NCI-H2171 treated with DMSO at 0.1 percent for 48 hours (cell line): ENCODE measurements at places on chromosomes 1 and 21.

- DNase-seq: peak; percentile 60
Observed at GRCh38 chr1:218249338-218250140, 35.6 kb upstream of the RRP15 start.

DNA sequence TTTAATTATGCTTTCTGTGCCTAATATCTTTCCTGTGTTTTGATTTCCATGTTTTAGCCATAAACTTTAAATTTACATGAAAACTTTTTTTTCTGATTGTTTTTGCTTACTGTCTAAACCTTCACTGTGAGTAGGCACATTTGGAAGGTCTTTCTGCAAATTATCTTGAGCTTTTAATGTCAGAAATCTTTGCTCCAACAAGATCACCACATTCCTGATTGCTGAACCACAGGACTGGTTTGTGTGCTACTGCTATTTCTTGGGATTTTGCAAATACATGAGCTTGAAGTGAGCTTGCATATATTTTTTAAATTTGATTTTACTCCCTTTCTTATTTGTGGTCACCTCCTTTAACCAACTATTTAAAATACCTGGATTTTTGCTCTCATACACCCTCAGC is 61.3 kb downstream of the PTBP2 start:
- no peak for DNase-seq

DNA sequence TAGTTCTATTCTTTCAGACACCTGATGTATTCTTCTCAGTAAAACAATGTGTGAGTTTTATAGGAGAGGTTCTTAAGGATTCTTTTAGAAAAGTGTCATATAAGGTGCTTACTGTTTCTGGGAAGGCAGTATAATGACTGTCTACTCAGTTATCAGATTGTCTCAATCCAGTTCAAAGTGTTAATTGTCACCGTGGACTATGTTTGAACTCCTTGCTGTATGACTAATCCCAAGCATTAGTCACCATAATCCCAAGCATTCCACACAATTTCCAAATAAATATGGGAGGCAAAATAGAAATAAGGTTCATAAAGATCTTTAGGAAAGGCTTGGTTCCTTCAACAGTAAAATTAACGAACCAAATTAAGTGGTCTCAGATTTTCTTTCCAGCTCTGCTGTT is 342.1 kb upstream of the NR5A2 start:
- DNase-seq: no peak

DNA sequence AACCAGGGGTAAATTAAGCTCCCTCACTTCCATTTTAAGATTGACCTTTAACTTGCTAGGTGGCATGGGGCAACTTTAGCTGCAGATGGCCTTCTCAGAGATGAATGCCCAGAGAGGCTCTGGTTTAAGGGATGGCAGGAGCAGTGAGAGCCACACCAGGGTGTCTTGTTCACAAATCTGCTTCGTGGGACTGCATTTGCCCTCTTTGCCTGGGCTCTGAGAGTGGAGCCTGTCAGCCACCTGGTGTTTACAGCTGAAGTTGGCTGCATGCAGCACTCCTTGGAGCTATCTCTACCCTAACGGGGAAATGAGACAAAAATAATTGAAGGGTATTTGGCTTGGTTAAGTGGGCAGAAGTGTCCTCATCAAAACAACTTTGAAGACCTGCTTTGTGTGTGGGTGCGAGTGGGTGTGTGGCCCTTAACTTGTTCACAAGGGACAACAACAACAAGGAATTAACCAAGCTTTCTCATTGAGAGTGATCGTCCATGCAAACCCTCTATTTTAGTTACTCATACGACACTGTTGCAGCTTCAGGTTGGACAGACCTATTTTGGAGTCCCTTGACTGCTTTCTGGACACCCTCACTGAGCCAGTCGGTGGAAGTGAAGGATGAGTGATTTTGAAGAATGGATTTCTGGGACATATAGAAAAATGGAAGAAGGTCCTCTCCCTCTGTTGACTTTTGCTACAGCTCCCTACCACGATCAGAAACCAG is 29.8 kb downstream of the PGM1 start:
- DNase-seq: peak; percentile 71

DNA sequence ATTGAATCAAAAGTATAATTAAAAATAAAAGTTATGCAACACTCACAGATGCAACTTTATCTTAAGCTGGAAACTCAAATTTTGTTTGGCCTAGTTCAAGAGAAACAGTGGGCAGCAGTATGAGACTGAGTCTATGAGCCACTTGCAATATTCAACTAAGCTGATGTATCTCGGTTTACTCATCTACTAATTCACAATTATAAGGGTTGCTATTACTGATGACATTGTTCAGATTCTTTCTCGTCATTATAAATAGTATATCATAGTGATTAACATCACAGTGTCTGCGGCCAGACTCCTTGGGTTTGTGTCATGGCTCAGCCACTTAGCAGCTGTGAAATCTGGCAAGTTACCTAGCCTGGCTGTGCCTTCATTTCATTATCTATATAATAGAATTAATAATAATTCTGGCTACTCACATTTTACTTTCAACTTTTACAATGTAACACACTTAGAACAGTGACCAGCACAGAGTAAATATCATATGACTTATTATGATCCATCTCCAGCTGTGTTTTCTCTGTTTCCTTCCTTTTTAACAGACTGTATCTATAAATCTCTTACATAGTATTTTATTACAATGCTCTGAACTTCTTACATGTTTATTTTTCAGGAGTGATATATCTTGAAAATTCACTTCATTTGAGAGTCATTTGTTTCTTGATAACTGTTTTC is 194.3 kb upstream of the RGS18 start:
- no peak for DNase-seq

DNA sequence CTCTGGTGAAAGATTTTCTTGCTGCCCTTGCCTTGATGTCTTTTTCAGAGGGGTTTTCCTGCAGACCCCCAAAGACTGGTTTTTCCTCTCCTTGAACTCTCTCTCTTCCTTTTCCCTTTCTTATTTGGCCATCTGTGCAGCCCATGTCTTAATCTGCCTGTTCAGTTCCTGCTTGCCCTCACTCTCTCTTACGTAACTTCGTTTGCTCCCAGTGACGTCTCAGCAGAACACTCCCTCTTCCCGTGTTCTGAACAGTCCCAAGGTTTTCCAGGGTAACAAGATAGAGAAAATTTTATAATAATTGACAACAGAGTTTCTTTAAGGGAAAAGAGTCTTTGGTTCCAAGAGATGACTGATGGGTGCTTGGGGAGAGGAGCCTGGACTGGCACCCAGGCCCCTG is 109.1 kb upstream of the LMO4 start:
- no peak for DNase-seq

DNA sequence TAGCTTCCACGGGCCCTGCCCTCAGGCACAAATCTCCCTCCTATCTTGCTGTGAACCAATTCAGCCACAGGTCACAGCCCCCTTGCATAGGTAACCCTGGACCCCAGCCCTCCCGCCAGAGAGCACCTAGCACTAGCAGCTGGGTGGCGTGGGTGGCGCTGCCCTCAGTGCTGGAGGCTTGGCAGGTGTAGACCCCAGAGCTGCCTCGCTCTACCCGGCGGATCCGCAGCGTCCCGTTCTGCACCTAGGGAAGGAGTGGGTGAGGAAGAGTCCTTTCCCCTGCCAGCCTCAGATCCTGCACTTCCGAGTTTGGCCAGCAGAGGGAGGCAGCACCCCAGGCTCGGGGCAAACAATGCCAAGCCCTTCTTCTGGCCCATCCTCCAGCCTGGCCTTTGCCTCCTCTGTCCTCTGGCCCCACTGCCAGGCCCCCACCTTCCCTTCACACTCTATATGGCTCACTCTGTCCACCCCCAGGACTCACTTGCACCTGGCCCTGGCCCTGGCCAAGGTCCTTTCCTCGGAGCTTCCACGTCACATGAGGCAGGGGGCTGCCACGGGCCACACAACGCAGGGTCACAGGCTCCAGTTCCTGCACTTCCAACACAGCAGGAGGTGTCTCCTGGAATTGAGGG is 9.0 kb downstream of the IGSF9 start:
- DNase-seq: peak; percentile 34

DNA sequence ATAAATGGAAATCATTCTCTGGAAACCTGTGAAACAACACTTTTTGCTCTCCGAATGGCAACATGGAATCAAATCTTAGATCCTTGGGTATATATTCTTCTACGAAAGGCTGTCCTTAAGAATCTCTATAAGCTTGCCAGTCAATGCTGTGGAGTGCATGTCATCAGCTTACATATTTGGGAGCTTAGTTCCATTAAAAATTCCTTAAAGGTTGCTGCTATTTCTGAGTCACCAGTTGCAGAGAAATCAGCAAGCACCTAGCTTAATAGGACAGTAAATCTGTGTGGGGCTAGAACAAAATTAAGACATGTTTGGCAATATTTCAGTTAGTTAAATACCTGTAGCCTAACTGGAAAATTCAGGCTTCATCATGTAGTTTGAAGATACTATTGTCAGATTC is 45.7 kb downstream of the PTGFR start:
- no peak for DNase-seq

DNA sequence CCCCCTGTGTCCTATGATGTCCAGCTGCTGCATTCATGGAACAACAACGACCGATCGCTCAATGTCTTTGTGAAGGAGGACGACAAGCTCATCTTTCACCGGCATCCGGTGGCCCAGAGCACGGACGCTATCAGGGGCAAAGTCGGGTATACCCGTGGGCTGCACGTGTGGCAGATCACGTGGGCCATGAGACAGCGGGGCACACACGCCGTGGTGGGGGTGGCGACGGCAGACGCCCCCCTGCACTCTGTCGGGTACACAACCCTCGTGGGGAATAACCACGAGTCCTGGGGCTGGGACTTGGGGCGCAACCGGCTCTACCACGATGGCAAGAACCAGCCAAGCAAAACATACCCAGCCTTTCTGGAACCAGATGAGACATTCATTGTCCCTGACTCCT is 63.3 kb downstream of the SPSB1 start:
- DNase-seq: no peak

- DNase-seq: no peak
Observed at GRCh38 chr1:200888349-200888838, 6.3 kb upstream of the INAVA start.

GRCh38 chr1:223312705-223313414 is 51.1 kb downstream of the SUSD4 start:
- DNase-seq: no peak

- DNase-seq: no peak
Observed at GRCh38 chr1:55490547-55490946, 275.4 kb upstream of the USP24 start.

DNA sequence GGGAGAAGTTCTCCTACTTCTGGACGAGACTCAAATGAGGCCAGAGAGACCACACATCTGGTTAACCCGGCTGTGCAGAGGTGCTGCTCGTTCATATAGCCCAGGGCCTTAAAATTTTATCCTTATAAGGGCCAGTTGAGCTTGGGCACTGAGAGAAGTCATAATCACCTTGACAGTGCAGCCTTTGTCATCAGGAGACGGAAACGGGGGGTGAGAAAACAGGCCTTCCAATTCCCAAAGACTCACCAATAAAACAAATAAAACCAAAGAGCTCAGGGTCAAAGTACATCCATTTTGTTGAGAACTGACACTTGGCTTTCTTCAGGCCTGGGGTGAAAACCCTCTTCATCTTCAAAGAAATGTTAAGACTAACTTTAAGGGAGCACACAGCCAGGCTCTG is 167.1 kb downstream of the TGFBR3 start:
- DNase-seq: no peak

DNA sequence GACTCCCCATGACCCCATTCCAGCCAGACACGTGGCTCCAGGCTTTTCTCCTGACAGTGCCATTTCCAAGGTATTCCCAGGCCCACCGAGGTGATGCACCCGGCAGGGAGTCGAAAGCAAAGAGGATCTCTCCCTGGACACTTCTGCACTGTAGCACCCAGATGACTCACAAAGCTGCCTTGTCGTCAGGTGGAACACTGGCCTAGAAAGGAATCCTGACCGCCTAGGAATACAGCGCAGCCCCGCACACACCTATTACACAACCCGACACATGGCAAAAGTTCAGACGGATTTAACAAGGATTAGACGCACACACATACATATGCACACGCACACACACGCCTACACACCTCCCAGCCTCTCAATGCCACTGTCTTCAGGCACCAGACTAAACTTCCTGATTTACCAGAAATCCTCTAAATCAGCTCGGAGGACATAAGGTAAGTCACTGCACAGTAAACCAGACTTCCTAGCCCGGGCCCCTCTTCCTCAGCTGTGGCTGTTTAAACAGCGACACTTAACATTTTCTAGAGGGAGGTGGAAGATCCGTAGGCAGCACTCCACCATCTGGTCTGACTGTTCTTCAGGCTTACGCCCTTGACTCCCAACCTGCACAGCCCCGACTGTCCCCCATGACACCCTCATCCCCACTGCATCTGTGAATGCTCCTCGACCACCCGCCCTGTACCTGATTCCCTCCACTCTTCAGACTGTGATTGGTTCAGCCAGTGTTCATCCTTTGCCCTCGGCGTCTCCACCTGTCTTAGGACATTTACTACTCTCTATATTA is 12.7 kb downstream of the FAM89A start:
- no peak for DNase-seq

- no peak for DNase-seq
Observed at GRCh38 chr21:39934895-39935294, 67.7 kb downstream of the PCP4 start.

- DNase-seq: peak; percentile 100
Observed at GRCh38 chr1:54052934-54053744, at the start of the genes TCEANC2 and TMEM59. TCEANC2 (plus strand) TSS chr1:54053608; CDS start chr1:54054423, 815 bp downstream. TMEM59 (minus strand) TSS chr1:54053204; CDS start chr1:54053188, 16 bp downstream.

GRCh38 chr1:196464480-196464941 is 143.7 kb downstream of the KCNT2 start:
- peak; percentile 23 for DNase-seq

GRCh38 chr1:156663178-156663577 is 14.0 kb downstream of the NES start:
- DNase-seq: peak; percentile 88

DNA sequence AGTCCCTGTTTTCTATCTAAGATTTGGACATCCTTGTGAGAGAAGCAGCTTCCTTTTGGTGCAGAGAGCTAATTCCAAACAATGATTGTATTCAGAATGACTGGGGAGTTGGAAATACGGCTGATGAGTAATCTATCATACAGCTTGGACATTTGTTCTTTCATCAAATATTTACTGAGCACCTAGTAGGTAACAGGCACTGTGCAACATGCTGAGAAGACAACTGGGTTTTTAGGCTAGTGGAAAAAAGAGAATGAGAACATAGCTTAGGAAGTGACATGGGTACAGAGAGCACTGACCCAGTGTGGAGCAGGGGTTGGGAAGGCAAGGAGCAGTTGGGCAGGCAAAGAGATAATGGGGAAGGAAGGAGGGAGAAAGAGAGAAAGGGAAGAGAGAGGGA is 87.5 kb downstream of the TBX19 start:
- no peak for DNase-seq

- DNase-seq: no peak
Observed at GRCh38 chr1:233603478-233603877, 10.4 kb upstream of the KCNK1 start.

DNA sequence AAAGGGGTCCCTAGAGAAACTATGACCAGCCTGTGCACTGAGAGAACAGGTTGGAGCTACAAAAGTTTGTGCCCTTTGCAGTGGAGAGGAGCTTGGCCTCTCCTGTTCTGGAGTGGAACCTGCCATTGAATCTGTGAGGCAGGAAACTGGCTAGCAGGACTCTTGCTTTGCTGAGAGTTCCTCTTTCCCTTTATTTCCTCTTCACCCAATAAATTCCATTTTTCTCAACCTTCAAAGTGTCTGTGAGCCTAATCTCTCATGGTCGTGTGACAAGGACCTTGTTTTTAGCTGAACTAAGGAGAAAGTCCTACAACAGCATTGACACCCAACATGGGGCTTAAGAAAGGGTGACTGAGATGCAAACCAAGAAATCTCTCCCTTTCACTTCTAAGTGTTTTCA is 42.7 kb upstream of the FASLG start:
- DNase-seq: no peak

- DNase-seq: peak; percentile 9
Observed at GRCh38 chr1:91511386-91511785, 10.7 kb downstream of the CDC7 start.
